Activated CD4-positive, alpha-beta T cell treated with anti-CD3 and anti-CD28 coated beads, Interleukin-2, amount 50 U/mL, for 24 hours (primary cell): ENCODE measurements at places on chromosomes 1 and 21.

DNA sequence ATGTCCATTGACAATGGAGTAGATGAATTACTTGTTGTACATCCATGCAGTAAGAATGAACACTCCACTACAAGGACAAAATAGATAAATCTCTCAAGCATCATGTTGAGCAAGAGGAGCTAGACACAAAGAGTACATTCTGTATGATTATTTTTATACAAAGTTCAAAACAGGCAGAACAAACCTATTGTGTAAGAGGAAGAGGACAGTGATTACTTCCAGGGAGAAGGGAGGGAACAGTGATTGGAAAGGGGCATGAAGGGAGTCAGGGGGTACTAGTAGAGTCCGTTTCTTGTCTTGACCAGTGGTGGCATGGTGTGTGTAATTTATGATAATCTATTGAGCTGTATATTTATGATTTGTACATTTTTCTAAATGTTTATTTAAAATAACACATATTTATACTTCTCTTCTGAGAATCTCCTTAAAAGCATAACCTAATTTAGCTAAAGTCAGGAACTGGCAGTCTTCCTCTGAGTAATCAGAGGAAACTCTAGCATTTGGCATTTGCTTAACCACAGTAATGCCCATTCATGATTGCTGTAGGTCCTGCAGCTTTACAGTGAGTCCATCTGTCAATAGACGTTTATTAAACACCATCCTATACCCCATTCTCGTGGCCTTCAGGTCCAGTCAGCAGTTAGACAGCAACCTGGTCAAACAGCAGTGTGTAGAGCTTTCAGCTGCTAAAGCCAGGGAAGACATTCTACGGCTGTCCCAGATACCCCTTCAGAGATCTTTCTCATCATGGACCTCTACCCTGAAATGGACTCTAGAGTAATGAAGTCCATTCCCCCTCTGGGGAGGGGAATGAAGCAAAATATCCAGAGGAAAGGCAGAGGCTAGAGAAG lies 114.1 kb upstream of the GALNT2 start:
- no peak for DNase-seq

DNA sequence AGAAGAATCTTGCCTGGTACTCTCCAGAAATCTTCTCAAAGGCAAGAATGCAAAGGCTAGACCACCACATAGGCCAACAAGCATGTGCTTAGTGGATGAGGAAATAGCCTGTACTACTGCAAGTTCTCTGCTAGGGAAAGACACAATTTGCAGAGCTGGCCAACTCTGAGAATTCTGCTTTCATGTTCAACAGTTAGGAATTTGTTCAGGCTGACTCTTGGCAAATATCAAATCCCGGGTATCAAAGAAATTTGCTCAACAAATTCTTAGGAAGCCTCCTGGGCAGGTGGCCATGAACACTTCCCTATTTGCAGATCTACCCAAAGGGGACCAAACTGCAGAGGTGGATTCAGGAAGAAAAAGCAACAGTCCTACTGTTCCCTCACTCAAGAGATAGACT lies 15.0 kb upstream of the H3-3A start:
- no peak for DNase-seq

GRCh38 chr1:89125913-89126580 lies at the start of gene GBP2:
Gene GBP2, minus strand, starts transcription at chr1:89126114. Its CDS starts 4,148 bp downstream, at chr1:89121966.
- DNase-seq: no peak

GRCh38 chr1:88608139-88608943 lies 75.7 kb upstream of the PKN2 start:
- DNase-seq: no peak

DNA sequence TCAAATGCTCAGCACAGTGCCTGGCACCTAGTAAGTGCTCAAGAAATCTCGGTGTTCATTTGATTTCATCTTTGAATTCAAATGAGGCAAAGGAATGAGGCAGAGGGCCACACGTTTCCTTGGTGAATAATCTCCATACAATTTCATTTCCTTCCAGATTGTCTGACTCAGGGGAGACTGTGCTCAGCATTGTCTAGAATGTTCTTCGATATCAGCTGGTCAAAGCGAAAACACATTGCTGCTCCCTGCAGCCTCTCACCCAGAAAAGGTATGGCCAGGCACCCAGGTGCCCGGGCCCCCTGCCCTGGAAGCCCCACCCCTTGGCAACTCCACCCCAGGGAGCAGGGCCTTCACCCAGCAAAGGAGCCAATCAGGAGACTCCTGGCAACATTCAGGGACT lies 55.8 kb downstream of the FBXO2 start:
- no peak for DNase-seq

DNA sequence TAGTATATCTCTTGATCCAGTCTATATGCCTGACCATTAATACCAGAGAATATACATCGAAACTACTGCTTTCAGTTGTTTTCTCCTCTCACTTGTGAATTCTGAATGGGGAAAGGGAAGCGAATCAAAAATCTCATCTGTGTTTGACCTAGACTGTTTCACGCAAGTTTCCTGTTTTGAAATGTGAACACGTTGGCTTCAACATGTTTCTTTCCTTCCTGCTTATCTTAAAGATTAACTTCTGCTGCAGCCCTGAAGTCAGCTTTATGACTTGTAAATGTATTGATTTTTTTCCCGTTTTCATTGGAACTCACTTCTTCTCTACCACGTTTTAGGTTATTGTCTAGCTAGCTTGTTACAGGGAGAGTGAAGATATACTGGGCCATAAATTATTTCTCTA lies 49.9 kb downstream of the SNX27 start:
- no peak for DNase-seq

GRCh38 chr1:153616144-153616916 lies at the start of gene S100A14:
Gene S100A14, minus strand, starts transcription at chr1:153616325. Its CDS starts 467 bp downstream, at chr1:153615858.
- no peak for DNase-seq

DNA sequence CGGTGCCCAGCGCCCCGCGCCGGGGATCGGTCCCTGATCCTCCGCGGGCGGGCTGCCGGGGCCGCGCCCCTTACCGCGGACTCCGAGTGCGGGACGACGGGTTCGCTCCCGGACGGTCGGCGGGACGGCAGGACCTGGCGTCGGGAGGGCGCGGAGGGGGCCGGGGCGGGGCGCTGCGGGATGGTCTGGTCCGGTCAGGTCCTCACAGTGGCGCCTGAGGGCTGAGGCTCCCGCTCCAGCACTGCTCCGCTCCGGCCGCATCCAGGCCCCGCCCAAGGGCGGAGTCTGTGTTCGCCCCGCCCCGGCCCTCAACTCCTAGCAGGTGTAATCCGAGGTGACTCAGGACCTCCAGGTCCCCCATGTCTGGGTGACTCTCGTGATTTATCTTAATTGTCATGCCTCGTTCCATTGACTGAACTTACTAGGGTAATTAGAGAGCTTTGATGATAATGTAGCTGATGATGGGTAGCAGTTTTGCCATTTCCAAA lies at the start of gene RAB3B:
RAB3B (minus strand) TSS at position 223 of the 488 bp plus-strand sequence. CDS start 13,583 bp downstream, outside the sequence.
- peak; percentile 72 for DNase-seq

DNA sequence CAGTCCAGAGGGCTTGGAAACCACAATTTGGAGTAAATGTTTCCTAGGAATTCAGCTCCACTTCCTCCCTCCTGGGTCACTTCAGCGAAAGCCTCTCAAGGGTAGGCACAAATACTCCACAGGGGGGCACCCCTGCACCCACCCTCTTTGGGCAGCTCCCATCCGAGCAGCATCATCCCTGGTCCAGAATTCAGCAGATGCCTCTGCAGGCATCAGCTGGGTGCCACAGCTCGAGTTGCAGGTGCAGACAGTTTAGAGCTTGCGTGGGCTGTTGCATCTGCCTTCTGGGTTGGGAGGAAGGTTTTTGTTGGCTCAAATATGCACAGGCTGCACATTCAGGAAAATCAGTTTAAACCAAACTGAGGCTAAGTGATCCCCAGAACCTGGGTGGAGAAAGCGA lies 25.0 kb downstream of the KANK4 start:
- DNase-seq: no peak

GRCh38 chr1:155183775-155184221 lies 10.1 kb downstream of the TRIM46 start:
- DNase-seq: no peak

GRCh38 chr1:154547105-154547732 lies 11.2 kb downstream of the UBE2Q1 start:
- no peak for DNase-seq

DNA sequence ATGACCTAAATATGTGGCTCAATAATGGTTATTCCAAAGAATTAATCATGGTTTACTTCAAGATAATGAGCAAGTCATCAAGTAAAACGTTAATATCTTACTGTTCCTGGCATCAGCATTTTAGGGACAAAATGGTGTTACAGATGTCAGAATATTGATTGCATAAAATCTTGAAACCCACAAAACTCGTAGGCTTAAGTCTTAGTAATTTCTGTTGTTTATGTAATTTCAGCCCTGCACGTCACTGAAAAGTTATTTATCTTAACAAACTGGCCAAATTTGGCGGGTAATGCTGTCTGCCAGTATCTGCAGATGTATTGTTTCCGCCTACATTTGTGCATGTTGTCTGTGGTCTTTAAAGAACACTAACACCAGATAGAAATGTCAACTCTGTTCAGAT lies 25.8 kb downstream of the CDC7 start:
- DNase-seq: no peak

- no peak for DNase-seq
Observed at GRCh38 chr1:27554293-27554692, 49.7 kb downstream of the AHDC1 start.

GRCh38 chr1:201096041-201096461 lies 16.2 kb downstream of the CACNA1S start:
- DNase-seq: no peak
